ENCODE measurements at places on chromosomes 11 and 22.
A peak's percentile ranks its signal among the peaks of the same experiment; 100 is the strongest.

DNA sequence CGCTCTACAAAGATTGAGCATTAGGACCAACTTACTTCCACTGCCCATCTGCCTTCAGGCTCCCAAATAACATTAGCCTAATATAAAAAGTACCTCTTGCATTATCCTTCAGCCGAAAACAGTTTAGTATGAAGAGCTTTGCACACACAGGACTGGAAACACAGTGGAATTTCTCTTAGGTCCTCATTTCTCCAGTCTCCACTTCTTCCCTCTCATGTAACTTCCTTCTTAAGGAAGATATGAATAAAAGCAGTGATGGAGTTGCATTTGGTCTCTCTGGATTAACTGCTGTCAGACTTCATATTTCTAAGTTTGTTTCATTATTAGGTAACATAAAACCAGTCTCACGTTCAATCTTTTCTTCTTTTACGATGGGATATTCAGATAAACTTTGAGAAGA is 5.6 kb upstream of the MPEG1 start:
- no peak for DNase-seq

GRCh38 chr11:548700-549603 is 11.6 kb downstream of the LMNTD2 start:
- DNase-seq: no peak

- no peak for DNase-seq
Measured at GRCh38 chr22:26245001-26245400, 75.7 kb downstream of the SEZ6L start.

- DNase-seq: peak; percentile 64
Measured at GRCh38 chr11:14499178-14499559, 442 bp downstream of the COPB1 start.

DNA sequence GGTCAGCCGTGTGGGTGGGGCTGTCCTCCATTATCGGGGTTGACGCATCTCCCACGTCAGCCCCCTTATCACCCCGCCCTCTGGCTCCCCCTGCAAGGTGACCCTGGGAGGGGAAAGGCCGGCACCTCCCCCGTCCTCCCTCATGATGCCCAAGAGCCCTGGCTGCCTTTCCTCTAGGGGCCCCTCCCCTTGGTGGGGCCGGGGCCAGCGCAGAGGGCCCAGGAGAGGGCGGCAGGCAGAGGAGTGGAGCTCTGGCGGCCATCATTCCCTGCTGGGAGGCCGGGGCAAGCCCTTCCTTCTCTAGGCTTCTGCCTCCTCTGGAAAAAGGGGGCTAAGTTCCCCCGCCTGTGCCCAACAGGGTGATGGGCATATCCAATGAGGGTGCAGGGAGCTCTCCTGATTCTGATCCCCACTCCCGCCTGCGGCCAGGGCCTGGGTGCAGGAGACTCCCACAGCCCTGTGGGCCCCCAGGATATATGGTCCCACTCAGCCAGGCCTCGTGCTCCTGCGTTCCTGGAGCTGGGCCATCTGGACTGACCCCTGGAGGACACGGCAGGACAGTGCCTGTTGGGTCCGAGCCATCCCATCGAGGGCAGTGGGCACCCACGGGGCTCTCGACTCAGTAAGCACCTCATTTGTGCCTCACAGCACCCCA is 12.3 kb downstream of the MYRF start:
- no peak for DNase-seq

- peak; percentile 77 for DNase-seq
Measured at GRCh38 chr11:124070915-124071622, 29.9 kb upstream of the OR10G7 start.

GRCh38 chr11:58712531-58712930 is 19.2 kb downstream of the GLYAT start:
- no peak for DNase-seq

GRCh38 chr22:37432708-37433054 is 5.4 kb upstream of the ELFN2 start:
- no peak for DNase-seq

All from activated naive CD4-positive, alpha-beta T cell treated with anti-CD3 and anti-CD28 coated beads, Interleukin-2, amount 10 ng/mL, durations not matched to agents 7 days and 5 days (primary cell).